ENCODE measurements at places on chromosomes 2 and 18. TPM values are rescaled to one million over a fixed set of nuclear protein-coding genes. Genes with fewer than 3 reads are reported as not detected.

GRCh38 chr18:9335697-9336045 lies 1.1 kb downstream of the TWSG1 start:
- DNase-seq = no peak

GPR39 gene
- 4.1 TPM for total RNA-seq

DNA sequence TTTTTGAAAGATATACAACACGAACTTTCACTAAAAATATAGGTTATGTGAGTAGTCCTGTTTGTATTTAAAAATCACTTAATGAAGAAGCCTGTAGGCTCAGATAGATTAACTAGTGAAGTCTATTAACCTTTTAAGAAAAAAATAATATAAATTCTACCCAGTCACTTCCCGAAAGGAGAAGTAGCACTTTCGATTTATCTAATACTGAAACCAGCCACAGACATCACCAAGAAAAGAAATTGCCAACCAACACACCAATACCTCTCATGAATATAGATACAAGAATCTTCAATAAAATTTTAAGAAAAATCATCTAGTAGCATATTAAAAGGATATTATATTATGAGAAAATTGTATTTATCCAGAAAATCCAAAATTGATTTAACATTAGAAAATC lies 160.5 kb downstream of the GALNT13 start:
- DNase-seq = no peak

DNA sequence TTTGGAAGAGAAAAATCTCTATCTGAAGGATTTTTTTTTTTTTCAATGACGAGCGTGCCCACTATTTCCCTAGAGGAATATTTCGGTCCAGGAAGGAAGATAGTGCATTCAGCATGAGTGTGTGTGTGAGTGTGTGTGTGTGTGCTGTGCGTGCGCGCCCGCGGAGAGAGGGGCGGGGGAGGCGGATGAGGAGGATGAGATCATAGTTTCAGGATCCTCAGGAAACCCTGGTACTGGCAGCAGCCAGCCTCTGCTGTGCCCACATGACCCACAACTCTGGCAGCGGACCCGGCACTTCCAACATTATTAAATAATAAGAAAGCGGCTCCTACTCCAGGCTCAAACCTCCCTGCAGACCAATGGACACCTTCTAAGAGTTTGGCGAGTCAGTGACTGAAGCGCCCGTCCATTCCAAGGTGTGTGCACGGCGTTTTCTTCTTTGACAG lies 217.0 kb upstream of the DTNA start:
- DNase-seq = peak; percentile 76

GRCh38 chr18:79983253-79983652 lies 5.1 kb downstream of the TXNL4A start:
- DNase-seq = no peak

DNA sequence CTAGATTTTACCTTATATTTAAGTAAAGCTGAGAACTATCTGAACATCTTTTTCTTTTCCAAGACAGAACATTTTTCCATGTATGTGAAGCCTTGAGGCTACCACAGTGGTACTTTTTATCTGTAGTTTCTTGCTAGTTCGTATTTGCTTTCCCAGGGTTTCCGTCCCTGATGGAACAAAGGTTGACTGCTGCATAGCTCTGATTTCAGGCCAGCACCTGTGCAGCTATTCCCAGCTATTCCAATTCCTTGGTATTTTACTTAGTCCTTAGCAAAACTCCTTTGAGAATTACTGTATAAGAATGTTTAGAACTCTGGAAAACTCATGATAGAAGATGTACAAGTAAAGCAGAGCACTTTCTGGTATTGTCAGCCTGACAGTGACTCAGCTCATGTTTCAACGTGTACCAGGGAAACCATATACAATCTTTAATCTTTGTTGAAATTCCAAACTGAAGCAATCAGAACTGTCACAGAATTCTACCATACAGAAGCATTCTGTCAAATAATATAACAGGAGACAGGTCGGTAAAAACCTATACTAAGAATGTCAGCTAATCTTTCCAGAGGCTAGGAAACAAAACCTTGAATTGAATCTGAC lies 162.2 kb downstream of the PKP4 start:
- no peak for DNase-seq

- no peak for DNase-seq
Observed at GRCh38 chr2:238238766-238239542, 884 bp downstream of the HES6 start.

TRIM43 gene
- total RNA-seq = not detected

SCG2 gene
- total RNA-seq = 75.1 TPM

CCBE1 gene
- total RNA-seq = 51.3 TPM

- no peak for DNase-seq
Observed at GRCh38 chr2:232229911-232230310, 148.6 kb upstream of the ALPP start.

- DNase-seq = no peak
Observed at GRCh38 chr2:60551240-60552077, 2.0 kb downstream of the BCL11A start.

GRCh38 chr2:99636144-99637034 lies 146.6 kb upstream of the REV1 start:
- DNase-seq = no peak

DNA sequence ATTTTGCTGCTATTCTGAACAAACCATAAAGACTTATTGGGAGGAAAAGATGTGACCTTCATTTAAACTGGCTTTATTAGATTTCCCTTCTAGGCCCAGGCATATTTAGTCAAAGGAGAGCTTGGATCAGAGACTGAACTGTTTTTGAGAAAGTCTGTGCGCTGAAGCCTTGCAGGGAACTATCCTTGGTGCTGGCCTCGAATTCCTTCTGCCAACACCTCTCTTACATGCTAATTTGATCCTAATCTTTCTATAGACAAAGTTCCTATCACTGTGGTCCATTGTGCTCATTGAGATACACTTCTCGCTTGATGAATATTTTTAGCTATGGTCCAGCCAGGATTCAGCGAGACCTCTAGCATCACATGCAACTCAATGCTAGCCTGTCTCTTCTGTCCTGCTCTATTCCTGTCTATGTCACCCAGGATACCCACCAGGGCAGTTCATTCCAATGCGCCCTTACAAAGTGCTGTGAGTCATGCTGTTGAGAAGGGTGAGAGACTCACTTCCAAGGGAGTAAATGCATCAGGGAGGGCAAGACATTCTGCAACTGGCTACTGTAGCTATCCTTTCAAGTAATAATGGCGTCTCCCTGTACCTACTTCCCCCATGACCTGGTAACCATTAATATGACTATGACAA lies 356.7 kb upstream of the LYPD1 start:
- DNase-seq = no peak

DNA sequence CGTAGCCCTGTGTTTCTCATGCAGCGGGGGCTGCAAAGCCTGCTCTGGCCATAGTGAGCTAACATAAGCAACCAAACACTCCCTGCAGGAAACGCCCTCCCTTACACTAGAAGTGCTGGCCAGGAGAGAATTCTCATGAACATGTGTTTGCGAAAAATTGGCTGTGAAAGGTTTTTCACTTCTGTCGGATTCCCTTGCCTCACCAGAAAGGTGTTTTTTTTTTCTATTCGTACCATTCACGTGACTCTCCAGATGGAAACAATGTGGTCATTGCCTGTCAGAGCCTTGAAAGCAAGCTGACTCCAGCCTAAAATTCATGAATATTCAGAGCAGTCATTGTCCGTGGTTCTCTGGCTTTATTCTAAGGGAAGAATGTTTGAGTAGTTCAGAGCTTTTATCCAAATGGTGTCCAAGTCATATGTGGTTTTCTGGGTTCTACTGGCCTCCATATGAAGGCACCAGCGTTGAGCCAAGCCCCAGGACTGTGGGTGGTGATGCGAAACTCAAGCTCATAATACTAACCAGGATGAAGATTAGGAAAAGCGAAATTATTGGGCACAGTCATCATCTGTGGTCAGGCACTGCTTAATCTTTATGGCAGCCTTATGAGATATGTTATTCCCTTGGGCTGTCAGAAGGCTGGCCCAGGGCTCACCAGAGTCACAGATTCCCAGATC lies 236.4 kb downstream of the ALPK2 start:
- DNase-seq = no peak

DNA sequence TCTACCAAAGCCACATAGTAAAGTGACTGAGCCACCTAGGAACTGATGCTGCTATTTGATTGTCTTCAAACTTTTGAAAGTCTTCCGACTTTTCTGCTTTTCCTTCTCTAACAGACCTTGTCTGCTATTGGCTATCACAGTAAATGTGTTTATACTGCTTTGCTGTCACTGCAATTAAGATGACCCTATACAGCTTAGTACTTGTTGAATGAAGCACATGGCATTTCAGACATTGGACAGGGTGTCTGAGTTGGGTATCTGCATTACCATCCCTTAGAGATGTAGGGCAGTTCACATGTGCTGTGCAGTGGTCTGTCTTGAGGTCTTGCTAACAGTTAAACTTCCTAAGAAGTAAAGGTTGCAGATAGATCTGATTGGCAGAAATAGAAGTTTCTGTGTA lies 3.6 kb downstream of the WDR43 start:
- no peak for DNase-seq

- no peak for DNase-seq
Observed at GRCh38 chr2:73268830-73269685, 15.2 kb downstream of the FBXO41 start.

DNA sequence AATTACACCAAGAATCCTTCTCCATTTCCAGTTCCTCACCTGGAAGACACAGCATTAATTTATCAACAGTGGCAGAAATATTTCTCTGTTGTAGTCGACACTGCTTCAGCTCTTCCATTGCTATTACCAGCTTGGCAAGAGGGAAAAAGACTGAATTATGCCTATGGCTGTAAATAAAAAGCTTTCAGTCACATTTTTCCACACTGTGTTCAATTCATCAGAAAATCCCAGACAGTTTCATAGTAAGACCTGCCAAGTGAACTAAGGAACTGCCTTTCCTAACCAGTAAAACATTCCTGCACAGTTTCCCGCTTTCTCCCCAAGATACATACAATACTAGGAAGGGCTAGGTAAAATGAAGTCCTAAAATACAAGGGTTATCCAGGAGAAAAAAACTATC lies 94.7 kb downstream of the EXOC6B start:
- no peak for DNase-seq

- DNase-seq = no peak
Observed at GRCh38 chr2:224171226-224171625, 132.1 kb upstream of the SERPINE2 start.

- DNase-seq = no peak
Observed at GRCh38 chr2:95277246-95277906, 3.1 kb downstream of the PROM2 start.

Data from type B pancreatic cell (in vitro differentiated cells).